Non-pigmented ciliary epithelial cell (primary cell): ENCODE measurements at places on chromosomes 4 and X.
A peak's percentile ranks its signal among the peaks of the same experiment; 100 is the strongest.

DNA sequence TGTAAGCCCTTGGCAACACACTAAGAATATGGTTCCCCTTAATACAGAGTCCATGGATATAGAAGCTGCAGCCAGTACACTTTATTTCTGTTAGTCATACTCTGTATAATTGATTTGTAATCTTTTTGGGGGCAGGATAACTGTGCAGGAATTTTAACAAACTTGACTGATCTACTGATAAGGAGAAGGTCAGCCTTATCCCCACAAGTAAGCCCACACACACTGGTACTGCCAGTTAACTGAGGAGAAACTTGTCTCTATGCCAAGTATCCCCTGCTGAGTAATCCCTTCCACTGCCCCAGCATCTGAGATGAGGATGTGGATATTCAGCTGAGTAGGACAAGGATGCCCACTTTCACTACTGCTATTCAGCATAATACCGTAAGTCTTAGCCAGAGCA, 154.9 kb upstream of the CXXC4 start:
- no peak for DNase-seq

DNA sequence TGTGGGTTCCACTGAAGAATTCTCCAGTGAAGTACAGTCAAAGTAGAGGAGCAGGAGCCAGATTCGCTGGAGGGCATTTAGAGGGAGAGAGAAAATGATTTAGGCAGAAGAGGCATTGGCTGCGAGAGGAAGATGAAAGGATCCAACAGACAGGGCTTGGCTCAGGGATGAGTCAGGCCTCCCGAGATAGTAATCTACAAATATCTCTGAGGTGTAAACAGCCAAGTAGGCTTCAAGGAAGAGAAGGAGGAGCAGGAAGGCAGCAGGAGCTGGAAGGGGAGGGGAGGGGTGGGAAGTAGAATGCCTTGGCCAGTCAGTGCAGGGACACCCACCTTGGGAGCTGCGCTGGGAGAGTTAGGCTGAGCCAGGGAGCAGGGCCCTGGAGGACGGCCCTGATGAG, 55.5 kb downstream of the PJA1 start:
- DNase-seq: no peak

- DNase-seq: no peak
These were observed 57.8 kb upstream of the HCCS start for GRCh38 chrX:11053351-11053750.

GRCh38 chr4:56530269-56531148, 24.9 kb downstream of the ARL9 start:
- DNase-seq: peak; percentile 22

- no peak for DNase-seq
These were observed 714.4 kb downstream of the GLUD2 start for GRCh38 chrX:121761845-121762244.

DNA sequence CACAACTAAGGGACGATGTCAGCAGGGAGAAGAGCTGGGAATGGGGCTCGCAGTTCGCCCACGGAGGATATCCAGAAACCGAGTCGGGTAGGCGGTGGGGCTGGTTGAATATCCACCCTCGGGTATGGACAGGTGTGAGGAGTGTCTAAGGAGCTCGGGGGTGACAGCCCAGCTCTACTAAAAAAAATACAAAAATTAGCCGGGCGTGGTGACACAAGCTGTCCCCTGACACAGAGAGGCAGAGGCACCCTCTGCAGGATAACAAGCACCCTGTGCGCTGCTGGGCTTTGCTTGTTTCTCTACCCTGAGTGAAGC, 12.2 kb upstream of the ASMTL start:
- DNase-seq: no peak

DNA sequence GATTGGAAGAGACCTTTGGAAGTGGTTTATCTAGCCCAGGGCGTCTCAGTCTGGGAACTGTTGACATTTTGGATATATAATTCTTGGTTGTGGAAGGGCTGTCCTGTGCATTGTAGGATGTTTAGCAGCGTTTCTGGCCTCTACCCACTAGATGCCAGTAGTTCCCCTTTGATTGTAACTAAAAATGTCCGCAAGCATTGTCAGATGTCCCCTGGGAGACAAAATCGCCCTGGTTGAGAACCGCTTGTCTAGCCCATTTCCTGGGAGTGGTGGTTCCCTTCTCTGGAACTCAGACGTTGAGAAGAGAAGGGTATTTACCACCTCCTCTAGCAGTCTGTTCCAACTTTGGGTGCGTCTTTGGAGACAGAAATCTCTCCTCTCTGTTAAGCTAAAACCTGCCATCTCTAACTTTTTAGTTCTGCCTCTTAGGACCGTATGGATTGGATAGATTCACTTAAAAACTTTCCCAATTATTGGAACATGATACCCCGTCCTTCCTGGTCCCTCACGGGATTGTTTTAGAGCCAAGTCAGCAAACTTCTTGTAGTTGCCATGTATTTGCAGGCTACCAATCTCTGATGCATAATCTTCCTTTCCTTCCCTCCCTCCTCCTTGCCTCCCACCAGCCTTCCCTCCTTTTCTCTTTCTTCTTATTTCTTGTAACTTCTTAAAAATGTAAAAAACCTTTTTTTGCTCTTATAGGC, 13.9 kb downstream of the TMEM165 start:
- no peak for DNase-seq

- DNase-seq: no peak
These were observed 26.3 kb upstream of the PRSS48 start for GRCh38 chr4:151250706-151251105.

GRCh38 chr4:147760695-147761094, 28.8 kb downstream of the ARHGAP10 start:
- DNase-seq: no peak

DNA sequence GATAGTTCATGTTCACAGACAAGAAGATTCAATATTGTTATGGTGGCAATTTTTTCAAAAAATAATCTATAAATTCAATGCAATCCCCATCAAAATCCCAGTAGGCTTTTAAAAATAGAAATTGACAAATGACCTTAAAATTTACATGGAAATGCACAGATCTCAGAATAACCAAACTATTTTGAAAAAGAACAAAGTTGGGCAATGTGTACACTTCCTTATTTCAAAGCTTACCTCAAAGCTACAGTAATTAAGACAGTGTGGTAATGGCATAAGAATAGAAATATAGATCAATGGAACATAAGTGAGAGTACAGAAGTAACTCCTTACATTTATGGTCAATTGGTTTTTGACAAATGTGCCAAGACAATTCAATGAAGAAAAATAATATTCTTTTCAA, 39.0 kb downstream of the FRMD7 start:
- no peak for DNase-seq

DNA sequence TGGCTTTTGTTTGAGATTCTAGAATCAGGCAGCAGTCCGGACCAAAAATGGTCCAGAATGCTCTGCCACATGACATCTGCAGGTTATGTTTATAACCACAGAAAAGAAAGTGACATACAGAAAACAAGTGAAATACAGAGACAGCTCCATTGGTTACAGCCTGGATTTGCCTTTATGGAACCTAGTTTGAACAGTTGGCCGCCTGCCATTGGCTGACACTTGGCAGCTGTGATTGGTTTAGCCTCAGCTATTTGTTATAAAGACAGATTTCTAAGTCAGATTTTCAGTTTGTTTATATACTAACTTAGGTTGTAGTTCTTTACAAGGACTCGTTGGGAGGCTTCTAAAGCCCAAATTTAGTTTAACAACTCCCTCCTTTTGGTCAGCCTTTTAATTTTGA, 40.8 kb upstream of the IL9R start:
- DNase-seq: no peak

GRCh38 chr4:4935974-4936373, 76.5 kb downstream of the MSX1 start:
- no peak for DNase-seq

- DNase-seq: no peak
These were observed 32.2 kb downstream of the FNIP2 start for GRCh38 chr4:158801066-158801465.

DNA sequence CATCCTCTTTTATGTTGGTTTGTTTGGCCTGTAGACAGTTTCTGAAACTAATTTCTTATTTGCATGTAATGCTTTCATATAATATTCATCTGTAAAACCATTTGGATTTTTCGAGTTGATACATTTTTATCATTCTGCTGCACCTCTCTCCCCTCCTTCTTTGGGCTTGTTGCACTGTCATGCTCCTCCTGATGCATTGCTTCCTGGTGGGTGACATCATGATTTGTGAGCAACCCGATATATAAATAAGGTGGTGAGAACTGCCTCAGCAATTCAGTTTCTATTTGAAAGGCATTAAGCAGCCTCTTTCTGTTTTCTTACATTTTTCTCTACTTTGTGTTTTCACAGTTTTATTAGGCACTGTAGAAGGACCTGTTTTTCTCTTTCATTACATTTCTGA, 515.7 kb downstream of the RPA4 start:
- DNase-seq: peak; percentile 43

- no peak for DNase-seq
These were observed 75.6 kb upstream of the DYNLT3 start for GRCh38 chrX:37922928-37923327.

DNA sequence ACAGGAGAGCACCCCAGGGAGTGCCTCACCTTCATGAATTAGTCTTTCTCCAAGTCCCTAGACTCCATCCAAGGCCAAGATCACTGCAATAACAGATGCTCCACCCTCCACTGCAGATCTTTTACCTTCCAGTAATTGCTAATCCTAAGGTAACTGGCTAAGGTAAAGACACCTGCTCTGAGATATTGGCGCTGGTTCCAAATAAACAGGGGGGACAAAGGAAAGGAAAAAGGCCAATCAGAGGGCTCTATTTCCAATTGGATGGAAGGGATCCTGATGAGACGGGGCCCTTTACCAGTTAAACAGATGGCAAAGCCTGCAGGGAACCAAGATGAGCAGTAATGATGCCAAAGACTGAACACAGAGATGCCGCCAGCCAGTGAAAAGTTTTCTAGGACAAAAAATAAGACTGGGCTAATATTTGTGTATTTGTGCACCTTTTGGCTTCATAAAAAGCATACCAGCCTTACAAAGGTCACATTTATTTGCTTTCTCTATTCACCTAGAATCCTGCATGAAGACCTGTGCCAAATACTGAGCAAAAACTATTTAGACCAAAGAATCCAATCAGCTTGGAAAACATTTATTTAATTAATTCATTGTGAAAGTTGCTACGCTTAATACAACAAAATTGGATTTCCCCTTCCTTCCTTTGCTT, 148.5 kb downstream of the PPP3CA start:
- no peak for DNase-seq
